CD4-positive, alpha-beta T cell treated with Interferon alpha-2 for 1 hour (primary cell): ENCODE measurements at places on chromosomes 2 and 18.

DNA sequence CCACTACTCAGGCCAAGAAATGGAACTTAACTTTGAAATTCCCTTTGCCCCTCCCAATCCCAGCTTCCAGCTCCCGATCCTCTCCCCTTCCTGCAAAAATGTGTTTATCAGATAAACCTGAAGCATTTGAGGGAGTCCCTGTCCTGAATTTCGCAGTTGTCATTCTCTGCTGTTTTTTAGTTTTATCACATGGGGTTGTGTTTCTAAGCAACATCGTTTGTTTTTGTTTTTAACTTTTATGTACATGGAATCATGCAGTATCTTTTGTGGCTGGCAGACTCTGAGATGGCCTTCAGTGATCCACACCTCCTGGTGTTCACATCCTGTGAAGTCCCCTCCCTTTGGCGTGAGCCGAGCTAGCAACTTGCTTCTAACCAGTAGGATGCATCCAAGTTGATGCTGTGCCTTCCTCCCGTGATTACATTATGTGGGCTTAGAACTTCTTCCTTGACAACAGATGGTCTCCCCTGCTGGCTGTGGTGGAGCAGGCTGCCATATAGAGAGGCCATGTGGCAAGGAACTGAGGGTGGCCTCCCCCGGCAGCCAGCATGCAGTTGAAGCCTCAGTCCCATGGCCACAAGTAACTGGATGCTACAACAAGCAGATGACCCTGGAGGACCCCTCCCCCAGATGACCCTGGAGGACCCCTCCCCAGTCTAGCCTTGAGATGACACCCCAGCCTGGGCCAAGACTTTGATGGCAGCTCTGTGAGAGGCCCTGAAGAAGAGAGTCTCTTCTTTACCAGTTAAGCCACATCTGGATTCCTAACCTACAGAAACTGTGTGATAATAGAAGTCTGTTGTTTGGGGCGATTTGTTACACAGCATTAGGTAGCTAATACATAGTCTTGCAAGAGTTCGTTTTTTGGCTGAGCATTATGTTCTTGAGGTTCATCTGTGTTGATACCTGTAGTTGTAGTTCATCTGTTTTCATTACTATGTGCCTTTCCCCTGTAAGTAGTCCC is 27.7 kb downstream of the SH3BP4 start:
- DNase-seq, result no peak

DNA sequence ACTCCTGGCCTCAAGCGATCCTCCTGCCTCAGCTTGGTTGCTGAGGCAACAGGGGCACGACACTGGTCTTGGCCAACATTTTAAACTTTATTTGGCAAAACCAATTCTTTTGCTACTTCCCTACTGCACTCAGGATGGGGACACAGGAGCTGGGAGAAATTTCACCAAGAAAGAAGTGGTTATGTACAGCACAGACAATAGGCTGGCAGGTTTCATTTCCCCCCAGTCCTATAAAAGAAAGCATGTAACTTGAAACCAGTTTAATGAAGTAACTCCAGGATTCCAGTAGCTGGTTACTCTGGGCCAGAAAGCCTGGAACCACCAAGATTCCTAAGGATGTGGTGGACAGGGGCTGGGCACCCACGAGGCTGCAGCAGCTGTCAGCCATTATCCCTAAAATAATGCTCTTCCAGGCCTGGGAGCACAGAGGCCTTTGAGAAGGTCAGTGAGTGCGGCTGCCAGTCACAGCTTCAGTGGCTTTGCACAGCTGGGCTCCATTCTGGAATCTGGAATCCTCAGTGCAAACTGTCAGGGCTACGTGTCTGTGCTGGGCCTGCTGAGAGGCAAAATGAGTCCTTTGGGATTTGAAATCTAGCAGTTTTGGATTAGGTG is 142.3 kb upstream of the ITGA6 start:
- DNase-seq, result no peak

GRCh38 chr2:197498937-197499593 is 575 bp downstream of the HSPD1 start:
- peak; percentile 58 for DNase-seq

GRCh38 chr18:8869696-8870095 is 164.3 kb downstream of the MTCL1 start:
- no peak for DNase-seq
